Fibroblast of skin of abdomen (primary cell): ENCODE measurements at places on chromosomes 3 and 15.
A peak's percentile ranks its signal among the peaks of the same experiment; 100 is the strongest.

GRCh38 chr3:14130230-14130629 lies 5.4 kb downstream of the TMEM43 start:
- DNase-seq, result no peak

DNA sequence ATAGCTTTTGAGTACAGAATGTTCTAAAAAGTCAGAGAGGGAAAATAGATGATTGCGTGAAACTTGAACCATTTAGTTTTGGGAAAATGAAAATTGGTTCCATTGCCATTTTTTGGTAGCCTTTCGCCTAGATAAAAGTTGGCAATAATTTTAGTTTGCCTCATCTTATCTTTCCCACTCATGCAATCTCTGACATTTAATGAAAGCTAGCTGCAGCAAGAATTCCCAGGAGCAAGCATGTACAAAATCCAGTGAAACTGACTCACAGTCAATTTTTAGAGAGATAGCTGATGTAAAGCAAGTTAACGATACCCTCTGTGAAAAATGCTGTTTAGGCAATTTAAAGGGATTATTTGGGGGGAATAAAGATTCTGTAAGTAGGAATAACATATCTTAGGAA lies 797.4 kb downstream of the GRM7 start:
- DNase-seq, result no peak

DNA sequence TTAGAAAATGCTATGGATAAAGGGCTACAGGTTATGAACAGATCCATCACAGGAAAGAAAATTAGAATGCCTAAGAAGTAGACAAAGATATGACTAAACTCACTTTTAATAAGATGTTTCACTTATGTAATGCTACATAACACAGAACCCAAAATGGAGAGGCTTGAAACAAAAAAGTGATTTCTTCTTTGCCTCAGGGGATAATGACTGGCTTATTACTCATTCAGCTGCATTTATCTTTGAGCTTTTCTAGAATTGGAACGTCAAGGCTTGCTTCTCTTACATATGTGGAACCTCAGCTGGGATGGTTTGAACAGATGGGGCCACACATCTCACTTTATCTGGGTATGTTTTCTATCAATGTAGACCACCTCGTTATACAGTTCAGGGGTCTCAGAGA lies 120.6 kb upstream of the EPHA3 start:
- DNase-seq, result peak; percentile 77

DNA sequence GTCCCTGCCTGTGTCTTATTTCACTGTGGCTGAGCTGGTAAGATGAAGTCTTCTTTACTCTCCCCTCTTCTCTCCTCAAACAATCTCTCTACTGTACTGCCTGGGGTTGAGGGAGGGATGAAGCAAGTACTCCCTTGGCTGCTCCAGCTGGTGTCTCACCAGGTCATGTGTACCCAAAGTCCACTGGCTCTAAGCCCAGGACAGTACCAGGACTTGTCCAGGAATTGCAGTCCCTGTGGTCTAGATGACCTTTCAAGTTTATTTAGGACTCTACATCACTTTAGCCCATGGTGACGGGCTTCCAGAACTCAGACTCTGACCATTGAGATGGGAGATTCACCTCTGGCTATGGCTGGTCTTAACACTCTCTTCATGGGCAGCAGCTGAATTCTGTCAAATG lies 17.5 kb upstream of the SLC27A2 start:
- DNase-seq, result no peak
